ENCODE measurements at places on chromosomes 13 and 19.

DNA sequence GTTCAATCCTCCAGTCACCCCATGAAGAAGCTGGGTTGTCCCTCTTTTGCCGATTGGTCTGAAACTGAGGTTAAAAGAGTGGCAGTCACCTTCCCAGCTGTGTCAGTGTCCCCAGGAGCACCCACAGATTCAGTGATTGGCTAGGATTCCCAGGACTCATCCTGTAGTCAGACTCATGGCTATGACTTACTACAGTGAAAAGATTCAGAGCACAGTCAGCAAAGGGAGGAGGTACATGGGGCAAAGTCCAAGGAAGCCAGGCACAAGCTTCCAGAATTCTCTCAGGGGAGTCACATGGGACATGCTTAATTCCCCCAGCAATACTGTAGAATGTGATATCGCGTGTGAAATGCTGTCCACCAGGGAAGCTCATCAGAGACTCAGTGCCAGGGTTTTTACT is 14.2 kb downstream of the ZNF473 start:
- DNase-seq = no peak

GRCh38 chr19:43711751-43712355 is 4.0 kb upstream of the IRGC start:
- DNase-seq = no peak

DNA sequence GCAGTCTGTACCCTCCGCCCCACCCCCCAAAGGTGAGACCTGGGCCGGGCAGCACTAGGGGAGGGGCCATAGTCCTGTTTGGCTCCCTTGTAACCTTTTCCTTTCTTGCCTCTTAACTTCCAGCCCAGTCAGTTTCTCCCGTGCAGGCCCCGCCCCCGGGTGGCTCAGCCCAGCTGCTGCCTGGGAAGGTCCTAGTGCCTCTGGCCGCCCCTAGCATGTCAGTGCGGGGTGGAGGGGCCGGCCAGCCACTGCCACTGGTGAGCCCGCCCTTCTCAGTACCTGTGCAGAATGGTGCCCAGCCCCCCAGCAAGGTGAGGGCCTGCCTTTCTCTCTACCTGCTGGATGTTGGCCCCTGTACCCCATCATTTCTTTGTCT is 10.5 kb upstream of the PRR19 start:
- DNase-seq = no peak

- DNase-seq = no peak
Measured at GRCh38 chr19:6590258-6590826, 608 bp downstream of the CD70 start.

GRCh38 chr13:50613356-50613831 is 230.1 kb downstream of the DLEU7 start:
- no peak for DNase-seq

DNA sequence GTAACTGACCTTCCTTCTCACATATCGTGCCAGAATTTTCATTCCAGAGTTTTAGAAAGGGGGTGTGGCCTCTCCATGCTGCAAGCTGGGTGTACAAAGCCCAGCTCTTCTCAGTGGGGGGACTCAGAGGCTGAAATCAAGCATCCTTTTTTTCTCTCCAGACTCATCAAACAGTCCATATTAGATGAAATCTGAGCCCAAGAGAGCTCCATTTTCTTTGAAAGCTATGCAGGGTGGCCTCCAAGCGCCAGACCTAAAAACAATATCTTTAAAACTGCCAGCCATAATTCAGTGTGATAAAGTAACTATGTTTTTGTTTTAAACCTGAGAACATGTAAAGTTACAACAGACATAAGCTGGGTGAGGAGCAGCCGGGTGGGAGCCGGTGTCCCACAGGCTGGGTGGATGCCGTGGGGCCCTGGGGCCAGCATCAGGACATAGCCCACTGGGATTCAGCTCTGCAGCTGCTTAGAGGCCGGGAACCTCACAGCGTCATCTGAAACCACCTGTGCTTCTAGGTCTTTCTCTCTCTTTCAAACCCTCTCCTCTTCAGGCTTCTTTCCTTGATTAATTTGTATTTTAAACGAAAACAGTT is 249.2 kb downstream of the ZNF536 start:
- no peak for DNase-seq

DNA sequence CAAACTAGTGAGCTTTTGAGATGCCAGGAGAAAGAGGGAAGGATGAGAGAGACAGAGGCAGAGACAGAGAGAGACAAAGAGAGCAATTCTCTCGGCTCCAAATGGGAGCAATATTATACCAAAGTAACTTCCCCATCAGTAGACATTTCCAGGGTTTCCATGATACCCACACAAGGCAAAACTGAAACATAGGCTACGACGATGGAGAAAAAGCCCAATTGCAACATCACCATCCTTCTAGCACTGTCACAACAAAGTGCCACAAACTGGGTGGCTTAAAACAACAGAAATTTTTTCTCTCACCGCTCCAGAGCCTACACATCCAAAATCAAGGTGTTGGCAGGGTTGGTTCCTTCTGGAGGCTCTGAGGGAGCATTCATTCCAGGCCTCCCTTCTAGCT is 81.4 kb downstream of the KCTD12 start:
- DNase-seq = no peak

DNA sequence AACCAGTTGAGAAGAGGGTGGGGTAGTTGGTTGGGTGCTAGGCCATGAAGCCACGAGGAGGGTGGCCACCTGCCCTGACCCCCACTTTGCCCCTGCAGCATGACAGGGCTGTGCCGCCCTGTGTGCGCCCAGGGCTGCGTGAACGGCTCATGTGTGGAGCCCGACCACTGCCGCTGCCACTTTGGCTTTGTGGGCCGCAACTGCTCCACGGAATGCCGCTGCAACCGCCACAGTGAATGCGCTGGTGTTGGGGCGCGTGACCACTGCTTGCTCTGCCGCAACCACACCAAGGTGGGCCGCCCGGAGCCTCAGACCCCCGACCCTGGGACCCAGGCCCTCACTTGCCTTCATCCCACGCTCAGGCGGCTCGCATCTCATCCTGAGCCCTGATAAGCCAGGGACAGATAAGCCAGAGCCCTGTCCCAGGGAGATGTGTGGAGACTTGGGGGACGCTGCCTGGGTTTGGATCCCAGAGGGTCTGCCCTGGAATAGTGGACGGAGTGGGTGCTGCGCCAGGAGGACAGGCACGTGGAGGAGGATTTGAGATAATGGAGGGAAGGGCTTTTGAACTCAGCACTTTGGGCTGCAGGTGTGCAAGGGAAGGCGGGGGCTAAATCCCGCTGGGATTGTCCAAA is 20.5 kb downstream of the CNFN start:
- DNase-seq = no peak

DNA sequence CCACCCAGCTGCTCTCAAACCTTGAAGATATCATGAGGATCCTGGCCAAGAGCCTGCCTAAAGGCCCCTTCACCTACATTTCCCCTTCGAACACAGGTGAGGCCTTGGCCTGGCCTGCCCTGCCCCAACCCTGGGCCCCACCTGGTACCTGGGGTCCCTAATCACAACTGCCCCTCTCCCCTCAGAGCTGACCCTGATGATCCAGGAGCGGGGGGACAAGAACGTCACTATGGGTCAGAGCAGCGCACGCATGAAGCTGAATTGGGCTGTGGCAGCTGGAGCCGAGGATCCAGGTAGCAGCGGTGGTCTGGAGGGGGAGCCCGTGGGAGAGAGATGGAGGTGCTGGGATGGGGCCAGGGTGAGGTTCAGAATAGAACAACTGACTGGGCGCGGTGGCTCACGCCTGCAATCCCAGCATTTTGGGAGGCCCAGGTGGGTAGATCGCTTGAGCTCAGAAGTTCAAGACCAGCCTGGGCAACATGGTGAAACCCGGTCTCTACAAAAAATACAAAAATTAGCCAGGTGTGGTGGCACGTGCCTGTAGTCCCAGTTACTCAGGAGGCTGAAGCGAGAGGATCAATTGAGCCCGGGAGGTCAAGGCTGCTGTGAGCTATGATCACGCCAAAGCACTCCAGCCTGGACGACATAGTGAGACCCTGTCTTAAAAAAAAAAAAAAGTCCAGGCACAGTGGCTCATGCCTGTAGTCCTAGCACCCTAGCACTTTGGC is 17.5 kb downstream of the DDX39A start:
- no peak for DNase-seq

GRCh38 chr19:19402656-19403372 is 2.7 kb upstream of the GATAD2A start:
- DNase-seq = no peak

DNA sequence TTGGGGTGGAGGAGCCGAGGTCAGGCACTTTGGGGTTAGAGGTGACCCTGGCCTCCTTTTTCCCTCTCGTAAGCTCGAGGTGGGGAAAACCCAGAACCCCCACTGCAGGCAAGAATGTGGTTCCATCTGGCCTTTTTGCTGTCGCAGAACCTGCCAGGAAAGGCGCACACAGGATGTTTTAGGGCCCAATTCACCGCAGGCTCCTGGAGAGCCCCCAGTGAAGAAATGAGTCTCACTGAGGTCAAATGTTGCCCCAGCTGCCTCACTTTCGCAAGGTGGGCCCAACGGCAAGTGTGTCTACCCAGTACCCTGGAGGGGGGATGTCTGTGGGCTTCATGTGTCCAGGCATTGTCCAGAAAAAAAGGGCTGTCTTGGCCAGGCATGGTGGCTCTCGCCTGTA is 61.8 kb downstream of the PEX11G start:
- no peak for DNase-seq

GRCh38 chr19:15367439-15367838 is 12.1 kb downstream of the AKAP8 start:
- no peak for DNase-seq

DNA sequence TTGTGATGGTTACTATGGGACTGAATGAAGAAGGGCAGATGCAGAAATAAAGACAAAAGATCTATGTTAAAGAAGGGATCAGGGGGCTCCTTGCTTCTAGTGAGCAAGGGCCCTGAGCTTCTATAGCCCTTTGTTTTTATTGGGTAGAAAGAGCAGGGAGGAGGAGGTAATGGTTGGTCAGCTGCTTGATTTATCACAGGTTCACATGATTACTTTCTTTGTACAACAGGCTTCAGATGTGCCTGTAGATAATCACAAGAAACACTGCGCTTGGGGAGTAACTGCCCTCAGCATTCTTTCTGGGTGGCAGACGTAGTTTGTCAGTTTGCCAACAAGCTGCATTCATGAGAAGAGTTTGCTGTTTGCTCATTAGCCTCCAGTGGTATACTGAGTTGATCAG is 4.8 kb upstream of the ZNF439 start:
- no peak for DNase-seq

DNA sequence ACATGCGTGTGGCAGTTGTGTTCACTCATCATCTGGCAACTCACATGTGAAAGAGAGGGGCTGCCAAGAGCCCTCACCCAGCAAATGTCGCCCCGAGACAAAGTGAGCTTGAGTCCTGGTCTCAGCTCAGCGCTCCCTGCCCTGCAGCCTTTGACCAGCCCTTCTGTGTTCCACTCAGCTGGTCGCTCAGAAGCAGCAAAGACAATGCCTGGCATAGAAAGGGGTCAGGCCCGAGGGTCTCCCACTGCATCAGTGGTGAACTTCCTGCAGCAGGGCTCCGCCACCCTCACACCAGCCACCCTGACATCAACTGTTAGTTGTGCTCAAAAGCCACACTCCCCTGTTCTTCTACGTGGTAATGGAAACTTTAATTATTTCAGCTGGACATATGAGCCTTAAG is 68.0 kb downstream of the SLC7A1 start:
- DNase-seq = no peak

- DNase-seq = no peak
Measured at GRCh38 chr13:98396071-98396710, 180.7 kb downstream of the STK24 start.

DNA sequence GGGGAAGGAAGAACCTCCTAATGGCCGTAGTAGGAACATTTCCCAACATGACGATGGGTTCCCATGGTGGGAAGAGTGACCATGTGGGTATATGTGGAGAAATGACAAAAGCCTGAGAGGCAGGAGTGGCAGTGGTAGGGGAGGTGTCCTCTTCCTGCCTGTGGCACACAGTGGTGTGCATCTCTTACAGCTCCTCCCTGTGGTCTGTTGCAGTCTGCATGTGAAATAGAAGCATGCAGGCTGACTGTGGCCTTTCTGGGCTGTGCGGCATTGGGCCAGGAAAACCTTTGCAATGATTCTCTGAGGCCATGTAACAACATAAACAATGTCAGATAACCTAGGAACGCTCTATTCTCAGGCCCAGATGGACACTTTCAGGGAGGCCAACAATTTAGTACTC is 84.0 kb downstream of the LACC1 start:
- no peak for DNase-seq

DNA sequence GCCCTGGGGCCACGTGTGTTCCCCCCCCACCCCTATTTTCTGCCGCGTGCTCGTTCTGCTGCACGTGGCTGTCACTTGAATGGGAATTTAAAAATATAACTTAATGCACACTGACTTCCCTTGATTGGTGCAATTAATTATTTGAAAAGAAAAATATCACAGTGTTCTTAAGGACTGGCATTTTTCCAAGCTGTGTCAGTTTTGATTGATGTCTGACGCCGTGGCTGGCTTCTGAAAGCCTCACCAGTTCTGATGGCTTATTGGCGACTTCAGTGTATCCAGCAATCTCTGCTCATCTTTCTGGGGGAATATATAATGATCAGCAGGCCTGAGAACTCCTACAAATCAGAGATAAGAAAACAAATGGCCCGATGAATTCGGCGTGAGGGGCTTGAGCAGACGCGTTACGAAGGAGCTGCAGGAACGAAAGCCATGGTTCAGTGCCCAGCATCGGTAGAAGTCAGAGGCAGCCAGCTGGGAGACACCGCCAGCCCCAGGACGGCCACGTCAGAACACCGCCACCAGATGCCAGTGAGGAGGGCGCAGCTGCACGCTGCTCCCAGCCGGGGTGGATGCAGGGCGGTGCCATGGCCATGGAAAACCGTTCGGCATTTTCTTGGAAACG is 111.2 kb downstream of the KDM4B start:
- DNase-seq = no peak

GRCh38 chr19:53311044-53311443 is 22.5 kb upstream of the ZNF845 start:
- no peak for DNase-seq

- DNase-seq = no peak
Measured at GRCh38 chr19:14116918-14117578, 514 bp downstream of the PRKACA start.

DNA sequence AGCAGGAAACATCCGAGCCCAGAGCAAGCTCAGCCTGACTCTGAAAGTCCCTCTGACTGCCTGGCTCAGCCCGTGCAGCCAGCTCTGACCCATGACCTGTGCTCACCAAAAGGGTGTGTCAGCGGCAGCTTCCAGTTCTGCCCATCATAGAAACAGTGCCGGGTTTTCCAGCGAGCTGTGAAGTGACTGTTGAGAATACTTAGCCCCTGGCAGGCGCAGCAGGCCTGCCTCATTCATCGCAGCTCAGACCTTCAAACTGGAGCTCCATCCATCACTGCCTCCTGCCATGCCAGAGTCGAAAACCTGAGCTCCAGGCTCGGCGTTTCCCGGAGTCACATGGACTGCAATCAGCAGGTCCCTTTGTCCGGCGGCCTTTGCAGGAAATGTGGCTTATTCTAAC is 16.3 kb upstream of the GSX1 start:
- DNase-seq = peak; percentile 60

- DNase-seq = no peak
Measured at GRCh38 chr13:45834411-45834994, 17.1 kb downstream of the SIAH3 start.
